RWPE1 (cell line): ENCODE measurements at places on chromosomes 5 and 9.
A peak's percentile ranks its signal among the peaks of the same experiment; 100 is the strongest.

- no peak for DNase-seq
These were observed 5.6 kb downstream of the SLC2A8 start for GRCh38 chr9:127402401-127403090.

DNA sequence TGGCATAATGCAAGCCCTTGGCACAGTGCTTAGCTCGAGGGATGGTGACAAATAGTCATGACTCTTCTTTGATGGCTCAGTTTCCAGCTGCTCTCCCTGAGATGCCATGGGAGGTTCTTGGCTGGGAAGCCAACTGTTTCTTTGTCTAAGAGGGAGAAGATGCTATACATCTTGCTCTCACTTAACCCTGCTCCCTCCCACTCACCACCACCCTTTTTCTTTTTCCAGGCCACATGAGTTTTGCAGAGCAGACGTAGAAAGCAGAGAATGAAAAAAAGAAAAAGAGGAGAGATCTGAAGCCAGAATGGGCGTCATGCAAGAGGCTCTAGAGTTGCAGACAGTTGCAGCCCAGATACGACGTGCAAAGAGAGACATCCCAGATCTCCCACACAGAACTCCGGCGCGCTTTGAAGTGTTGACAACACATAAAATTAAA lies 160.5 kb downstream of the FGF18 start:
- DNase-seq: no peak

DNA sequence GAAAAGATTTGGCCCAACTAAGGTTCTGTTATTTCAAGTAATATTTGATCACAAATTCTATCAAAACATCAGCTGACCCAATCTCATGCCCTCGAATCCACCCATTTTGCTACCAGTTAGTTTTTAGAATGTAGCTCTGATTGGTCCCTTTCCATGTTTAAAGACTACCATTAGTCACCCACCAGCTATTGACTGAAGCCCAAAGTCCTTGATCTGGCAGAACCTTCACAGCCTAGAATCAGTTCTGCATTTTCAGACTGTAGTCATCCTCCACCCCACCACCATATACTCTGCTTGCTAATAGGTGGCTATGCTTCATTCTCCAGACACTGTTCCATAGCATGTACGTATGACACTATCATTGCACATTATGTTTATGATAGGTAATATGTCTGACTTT lies 182.2 kb upstream of the TARS1 start:
- no peak for DNase-seq

GRCh38 chr9:89437772-89438171 lies 60.1 kb downstream of the SEMA4D start:
- DNase-seq: no peak

DNA sequence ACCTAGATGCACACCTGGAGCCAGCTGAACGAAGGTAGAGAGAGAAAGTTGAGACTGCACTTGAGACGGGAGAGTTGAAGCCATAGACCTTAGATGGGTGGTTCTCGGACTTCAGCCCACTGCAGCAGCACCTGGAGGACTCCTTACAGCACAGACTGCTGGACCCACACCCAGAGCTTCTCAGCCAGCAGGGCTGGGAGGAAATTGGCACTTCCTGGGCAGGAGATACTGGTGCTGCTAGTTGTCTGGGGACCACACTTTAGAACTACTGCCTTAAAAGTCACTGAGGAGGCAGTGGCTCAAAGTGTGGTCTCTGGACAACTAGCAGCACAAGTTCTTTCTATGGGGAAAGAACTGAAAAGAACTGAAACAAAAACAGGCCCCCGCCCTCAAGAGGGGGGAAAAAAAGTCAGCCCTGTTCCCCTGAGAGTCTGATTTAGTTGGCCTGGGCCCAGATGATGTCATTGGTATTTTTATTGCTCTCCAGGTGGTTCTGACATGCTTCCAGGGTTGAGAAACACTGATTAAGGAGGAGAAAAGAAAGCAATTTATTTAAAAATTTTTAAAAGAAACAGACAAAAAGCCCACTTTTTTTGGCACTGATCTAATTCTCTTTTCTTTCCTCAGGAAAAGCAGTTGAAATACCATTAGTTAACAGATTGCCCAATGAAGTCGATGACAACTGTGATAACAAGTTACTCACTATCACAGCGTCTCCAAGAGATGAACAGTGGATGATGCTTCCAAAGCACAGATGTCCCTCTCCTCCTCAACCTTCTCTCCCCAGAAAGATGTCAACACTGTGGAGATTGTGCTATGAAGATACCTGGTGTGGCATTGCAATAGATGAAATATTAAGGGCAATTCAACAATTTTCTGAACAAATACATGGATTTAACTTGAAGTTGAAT lies 73.6 kb upstream of the ADAMTS16 start:
- DNase-seq: no peak

GRCh38 chr5:159549046-159549445 lies 218.8 kb upstream of the IL12B start:
- DNase-seq: no peak

GRCh38 chr5:37717613-37718431 lies 122.0 kb downstream of the GDNF start:
- DNase-seq: peak; percentile 73

GRCh38 chr5:173010021-173010420 lies 26.4 kb downstream of the ATP6V0E1 start:
- no peak for DNase-seq
